ENCODE measurements at places on chromosomes 1 and 21.

GRCh38 chr1:158286487-158286886, 3.2 kb upstream of the CD1C start:
- DNase-seq, result no peak

DNA sequence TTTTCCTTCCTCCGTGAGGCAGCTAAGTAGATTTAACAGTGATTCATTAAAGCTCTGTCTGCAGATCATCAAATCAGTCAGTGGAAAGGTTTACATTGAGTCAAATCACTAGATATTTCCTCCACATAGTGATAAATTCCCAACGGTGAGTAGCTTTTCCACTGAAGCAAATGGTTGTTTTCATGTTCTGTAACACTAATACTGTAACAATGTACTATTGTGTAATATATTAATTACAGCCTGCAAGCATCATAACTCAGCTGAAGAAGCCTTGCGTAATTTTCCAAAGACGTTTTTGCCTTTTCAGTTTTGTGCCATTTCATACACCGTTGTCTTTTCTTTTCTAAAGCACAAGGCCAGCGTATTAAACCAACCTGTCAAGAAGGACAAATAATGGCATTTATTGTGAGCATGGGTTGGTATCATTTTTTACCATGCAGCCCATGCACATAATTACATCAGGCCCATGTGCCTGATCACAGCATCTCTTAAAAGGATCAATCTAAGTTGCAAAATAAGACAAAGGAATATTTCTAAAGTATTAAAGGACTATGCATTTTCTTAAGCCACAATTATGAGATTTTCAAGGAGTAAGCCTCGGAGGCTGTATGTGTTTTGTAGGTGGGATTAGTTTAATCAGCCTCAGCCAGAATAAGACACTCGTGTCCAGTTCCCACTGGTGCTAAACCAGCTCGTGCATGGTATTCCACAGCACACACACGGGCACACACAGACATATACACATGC, 16.7 kb upstream of the PDE9A start:
- DNase-seq, result no peak

DNA sequence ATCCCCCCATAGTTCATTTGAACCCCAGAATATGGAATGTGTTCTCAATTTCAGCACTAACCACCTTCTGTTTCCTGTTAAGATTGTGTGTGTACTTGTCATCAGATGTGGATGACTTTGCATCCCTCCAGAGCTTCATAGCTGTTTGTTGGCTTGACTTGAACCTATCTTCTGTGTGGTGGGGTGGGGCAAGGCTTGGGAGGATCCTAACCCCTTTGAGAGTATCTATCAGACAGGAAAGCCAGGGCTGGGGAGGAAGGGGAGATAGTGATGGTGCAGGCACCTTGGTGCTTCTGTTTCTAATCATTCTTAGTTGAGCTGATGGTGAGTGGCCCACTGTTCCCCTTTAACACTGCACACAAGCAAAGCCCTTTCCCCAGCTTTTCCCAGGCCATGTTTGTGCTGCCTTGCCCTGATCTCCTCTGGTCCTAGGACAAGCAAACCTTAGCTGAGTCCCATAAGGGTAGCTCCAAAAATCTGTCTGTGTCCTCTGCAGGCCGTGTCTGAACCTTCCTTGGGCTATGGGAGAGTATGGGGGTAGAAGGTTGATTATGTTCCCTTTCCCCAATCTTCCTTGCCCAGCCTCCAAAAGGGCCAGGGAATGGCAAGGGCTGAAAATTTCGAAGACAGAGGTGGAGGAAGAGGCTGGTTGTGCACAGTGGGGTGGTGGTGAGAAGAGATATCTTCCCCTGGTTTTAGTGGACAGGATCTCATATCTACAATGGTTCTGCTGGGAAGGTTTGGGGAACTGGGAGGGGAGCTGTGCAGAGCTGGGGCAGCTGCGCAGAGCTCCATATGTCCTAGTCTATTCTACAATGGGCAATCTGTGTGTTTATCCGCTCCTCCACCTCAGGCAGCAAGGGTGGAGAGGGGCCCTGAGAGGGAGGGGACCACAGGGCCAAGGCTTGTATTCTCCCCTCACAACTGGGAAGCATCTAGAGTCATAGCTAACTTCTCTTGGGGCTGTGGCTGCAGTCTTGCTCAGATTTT, 1.4 kb downstream of the NHLH1 start:
- no peak for DNase-seq

DNA sequence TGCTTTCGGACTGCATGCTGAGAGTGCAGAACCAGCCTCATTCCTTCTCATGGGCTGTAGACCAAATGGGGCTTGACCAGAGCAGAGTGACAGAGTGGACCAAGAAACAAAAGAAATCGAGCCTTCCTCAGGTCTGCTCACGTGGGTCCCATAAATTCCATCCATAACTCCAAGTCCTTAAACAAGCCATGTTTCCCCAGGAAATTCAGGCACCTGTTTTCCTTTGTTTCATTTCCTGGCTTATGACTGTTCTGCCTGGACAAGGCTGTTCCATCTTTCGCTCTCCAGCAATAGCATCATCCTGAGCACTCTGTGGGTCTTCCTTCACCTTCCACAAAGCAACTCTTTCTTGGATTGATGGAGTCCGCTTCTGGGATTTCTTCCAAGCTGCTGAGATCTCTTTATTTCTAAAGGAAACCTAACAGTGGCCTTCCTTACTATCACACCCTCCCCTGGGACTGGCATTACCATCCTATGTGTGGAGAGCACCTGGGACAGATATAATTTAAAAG, 63.9 kb downstream of the LAMC2 start:
- DNase-seq, result no peak

GRCh38 chr1:6823793-6824192, 38.5 kb downstream of the CAMTA1 start:
- no peak for DNase-seq

DNA sequence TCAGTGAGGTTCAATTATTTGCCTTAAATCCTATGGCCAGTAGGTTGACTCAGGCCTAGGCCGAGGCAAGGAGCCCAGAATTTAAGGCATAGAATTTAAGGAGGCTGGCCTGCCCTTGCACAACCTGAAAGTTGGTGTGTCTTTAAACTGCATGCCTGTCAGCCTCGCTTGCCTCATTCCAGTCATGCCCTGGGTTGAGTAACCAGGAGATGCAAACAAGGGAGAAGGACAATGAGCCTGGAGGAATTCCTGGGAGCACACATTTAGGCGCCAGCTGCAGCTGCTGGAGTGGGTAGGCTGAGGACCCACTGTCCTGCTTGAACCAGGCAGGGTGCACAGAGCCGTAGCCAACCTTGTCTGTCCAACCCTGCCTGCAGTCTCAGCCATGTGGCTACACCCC, 11.7 kb downstream of the CD2 start:
- peak; percentile 20 for DNase-seq

Data from stimulated activated CD4-positive, alpha-beta T cell treated with anti-CD3 and anti-CD28 coated beads, Interleukin-12 subunit alpha, Interleukin-12 subunit beta, amount 100 ng/mL, for 24 hours (primary cell).